Occipital lobe (tissue), 3 donors: ENCODE measurements at places on chromosomes 5 and 9. TPM values are rescaled to one million over a fixed set of nuclear protein-coding genes. Genes with fewer than 3 reads are reported as not detected.

The LTC4S gene
- total RNA-seq = 1.7 TPM

The PDLIM7 gene
- 7.8 TPM for total RNA-seq

The GPR151 gene
- total RNA-seq = 0.31 TPM

The PKD2L2 gene
- not detected for total RNA-seq

The SPATA31E1 gene
- not detected for total RNA-seq

The TMEM245 gene
- total RNA-seq = 85.0 TPM

The FRRS1L gene
- 82.2 TPM for total RNA-seq

The PCDHGA9 gene
- total RNA-seq = 11.9 TPM

The ENTREP1 gene
- total RNA-seq = 1.4 TPM
